ENCODE measurements at places on chromosomes 2 and 18.

DNA sequence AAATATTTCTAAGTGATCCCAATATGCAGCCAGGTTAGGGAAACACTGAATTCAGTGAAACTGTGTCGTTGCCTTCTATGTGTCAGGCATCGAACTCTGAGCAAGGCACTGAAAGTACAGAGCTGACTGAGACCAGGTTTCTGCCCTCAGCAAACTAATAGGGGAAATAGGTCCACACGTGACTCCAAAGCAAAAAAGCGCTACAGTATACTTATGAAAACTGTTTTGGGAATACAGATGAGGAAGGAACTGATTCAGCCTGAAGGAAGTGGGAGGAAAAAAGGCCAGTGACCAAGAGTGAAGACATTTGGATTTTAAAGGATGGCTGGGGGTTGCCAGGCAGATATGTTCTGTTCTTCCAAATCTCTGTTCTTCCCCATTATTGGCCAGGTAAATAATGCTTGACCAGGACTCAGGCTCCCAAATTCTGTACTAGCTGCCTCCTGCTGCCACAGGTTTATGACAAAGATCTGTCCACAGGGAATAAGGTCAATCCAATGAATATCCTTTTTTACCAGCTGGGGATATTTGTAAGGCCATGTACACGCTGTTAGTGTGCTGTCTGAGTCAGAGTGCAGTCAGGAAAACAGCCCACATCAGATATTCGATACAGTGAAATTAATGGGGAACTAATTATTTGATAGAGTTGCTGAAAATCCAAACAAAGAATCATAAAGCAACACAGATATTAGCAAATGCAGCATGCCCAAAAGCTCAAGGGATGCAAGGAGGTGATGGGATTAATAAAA lies 24.5 kb upstream of the INPP4A start:
- DNase-seq = no peak

- no peak for DNase-seq
Observed at GRCh38 chr18:33839452-33840211, 261.6 kb downstream of the ASXL3 start.

DNA sequence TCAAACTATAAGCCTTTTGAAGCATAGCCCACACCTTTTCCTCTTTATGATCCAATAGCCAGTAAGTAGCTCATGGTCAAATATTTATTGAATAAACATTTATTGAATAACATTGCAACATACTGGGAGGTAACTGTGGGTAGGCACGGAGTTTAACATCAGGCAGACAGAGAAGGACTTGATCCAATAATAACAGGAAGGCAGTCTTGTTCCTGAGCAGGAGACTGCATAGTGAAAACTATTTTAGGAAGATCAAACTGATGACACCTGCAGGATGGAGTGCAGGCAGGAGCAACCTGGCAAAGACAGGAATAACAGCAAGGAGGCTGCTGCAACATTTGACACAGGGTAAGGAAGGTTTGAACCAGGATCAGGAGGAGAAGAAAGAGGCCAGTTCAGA lies 3.1 kb upstream of the DCTN1 start:
- DNase-seq = no peak

DNA sequence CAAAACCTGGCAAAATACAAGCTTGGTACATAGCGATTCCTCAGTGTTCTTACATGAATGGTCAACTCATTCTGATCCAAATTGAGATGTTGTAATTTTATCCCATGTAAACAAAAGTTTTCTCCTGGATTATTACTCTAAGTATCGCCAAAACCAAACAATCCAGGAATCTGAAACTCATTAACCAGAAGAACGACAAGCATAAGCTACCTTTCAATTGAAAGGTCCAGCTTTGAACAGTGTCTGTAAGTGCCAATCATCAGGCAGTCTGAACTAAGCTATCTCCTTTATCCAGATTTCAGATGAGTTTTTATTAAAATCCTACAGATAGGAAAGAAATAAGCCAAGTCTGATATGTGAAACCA lies 2.4 kb downstream of the MEX3C start:
- no peak for DNase-seq

- no peak for DNase-seq
Observed at GRCh38 chr2:18651842-18652774, 62.7 kb upstream of the NT5C1B start.

- DNase-seq = no peak
Observed at GRCh38 chr18:58692422-58693185, 21.3 kb downstream of the MALT1 start.

- peak; percentile 16 for DNase-seq
Observed at GRCh38 chr2:16665748-16666448, at the start of gene CYRIA. Gene CYRIA (minus strand): TSS chr2:16665834. CDS start chr2:16588119, 77,715 bp downstream.

GRCh38 chr2:184599054-184599871 lies 934 bp downstream of the ZNF804A start:
- no peak for DNase-seq

DNA sequence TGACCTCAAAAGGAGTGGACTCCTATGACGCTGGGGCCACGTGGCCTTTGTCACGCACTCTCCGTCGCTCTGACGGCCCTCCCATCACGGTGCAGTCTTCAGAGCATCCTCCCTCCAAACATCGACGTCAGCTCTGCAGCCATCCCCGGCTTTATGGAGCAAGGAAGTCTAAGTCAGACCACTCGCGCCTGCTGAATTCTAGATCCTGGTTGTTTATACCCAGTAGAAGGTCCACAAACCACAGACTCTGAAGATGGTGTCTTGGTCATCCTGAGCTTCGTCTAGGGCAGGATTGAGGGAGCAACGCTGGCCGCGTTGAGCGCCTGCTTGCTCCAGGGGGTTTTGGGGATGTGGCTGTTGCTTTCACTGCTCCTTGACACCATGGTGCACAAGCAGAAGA lies 228.0 kb upstream of the SALL3 start:
- no peak for DNase-seq

GRCh38 chr2:142347751-142348150 lies 216.9 kb upstream of the LRP1B start:
- DNase-seq = no peak

GRCh38 chr2:59034837-59035236 lies 793.7 kb upstream of the FANCL start:
- no peak for DNase-seq

DNA sequence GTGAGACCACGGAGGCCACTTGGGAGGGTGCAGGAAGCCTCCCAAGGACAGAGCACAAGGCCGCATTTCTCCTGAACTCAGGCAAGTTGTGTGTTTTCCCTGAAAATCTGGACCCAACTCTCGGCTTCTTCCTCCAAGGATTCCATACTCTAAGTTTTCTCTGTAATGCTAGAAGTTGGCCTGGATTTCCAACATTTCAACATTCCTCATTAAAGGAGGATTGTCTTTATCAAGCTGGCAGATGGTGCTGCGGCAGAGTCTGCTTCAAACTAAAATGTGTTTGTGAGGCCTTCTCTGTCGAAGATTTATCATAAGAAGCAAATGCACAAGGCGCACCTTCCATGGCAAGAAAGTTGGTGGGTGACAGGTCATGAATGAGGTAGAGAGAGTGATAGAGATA lies 94.4 kb upstream of the SATB2 start:
- no peak for DNase-seq

GRCh38 chr2:135485441-135485840 lies 45.6 kb downstream of the ZRANB3 start:
- DNase-seq = no peak

GRCh38 chr2:55252832-55253231 lies 16.2 kb downstream of the MTIF2 start:
- no peak for DNase-seq

DNA sequence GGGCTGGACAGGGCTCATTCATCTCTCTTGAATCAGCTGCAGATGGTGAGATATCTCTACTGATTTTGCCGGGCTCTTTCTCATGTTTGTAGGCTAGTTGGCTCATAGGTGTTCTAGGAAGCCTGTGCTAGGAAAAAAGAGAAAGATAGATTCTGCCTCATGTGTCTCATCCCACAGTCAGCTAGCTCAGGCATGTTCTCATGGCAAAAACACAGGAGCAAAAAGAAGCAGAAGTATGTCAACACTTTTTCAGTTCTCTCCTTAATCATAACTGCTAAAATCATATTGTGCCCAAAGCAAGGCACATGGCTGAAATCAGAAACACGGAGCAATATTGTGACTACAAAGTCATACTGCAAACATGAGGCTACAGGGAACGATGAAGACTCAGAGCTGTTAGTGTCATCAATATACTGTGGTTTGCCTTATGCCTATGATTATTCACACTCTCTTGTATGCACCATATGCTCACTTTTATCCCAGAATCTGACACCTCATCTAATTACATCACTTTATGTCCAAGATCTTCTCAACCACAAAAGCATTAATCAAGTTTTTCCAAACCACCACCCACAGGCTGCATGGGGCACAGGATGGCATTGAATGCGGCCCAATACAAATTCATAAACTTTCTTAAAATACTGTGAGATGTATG lies 571.9 kb upstream of the CNTNAP5 start:
- DNase-seq = no peak

- DNase-seq = no peak
Observed at GRCh38 chr2:191488135-191488534, 189.8 kb upstream of the NABP1 start.

GRCh38 chr18:79705272-79705671 lies 25.7 kb downstream of the CTDP1 start:
- no peak for DNase-seq

DNA sequence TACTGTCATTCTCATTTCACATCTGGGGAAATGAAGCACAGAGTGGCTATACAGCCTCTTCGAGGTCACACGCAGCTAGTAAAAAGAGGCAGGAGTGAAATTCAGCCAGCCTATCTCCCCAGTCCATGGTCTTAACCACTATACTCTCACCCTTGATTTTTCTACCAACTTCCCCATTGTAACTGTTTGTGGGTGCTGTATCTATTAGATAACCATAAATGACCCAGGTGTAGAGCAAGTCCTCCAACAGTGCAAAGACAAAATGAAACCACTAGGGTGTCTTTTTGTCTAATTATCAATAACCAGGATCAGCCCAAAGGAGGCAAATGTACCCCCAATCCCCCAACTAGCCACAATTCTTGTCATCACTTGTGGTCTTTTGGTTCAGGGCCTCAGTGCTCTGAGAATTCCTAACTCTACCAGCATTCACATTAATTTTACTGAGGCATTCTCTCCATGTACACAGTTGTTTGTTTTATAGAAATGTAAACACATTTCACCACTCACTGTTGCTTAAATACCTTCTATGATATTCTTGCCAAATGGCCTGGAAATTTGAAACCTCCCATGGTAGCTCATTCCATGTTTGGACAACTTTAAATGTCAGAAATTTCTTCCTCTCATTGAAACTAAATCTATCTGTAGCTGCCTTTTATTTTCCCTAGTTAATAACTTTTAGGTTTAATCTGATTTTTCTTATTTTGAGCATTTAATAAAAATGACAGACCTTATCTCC lies 58.7 kb downstream of the SLC40A1 start:
- DNase-seq = no peak
